GM23248 (cell line): ENCODE measurements at places on chromosomes 11 and 22. TPM values are rescaled to one million over a fixed set of nuclear protein-coding genes. Genes with fewer than 3 reads are reported as not detected.

GRCh38 chr11:26493616-26494015 lies 78.4 kb downstream of the MUC15 start:
- DNase-seq: no peak

- DNase-seq: peak; percentile 19
Observed at GRCh38 chr11:1744137-1744886, 6.1 kb downstream of the IFITM10 start.

LYVE1 gene
- total RNA-seq: not detected in 2 replicates

DNA sequence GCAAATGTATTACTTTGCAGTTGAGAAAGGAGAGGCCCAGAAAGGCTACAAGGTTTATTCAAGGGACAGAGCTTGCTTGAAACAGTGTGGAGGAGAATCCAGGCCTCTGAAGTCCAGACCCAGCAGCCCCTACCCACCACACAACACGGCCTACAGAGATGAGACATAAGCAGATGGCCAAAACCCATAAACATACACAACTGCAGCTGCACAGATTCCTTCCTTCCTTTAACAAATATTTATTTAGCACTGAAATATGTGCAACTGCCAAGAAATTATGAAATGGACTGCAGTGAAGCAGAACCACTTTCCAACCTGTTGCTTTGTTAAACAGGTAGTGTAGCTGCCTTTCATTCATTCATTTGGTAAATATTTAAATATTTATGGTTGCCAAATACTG lies 122.3 kb downstream of the SPATA19 start:
- DNase-seq: no peak

- no peak for DNase-seq
Observed at GRCh38 chr22:48889887-48890692, 937.6 kb downstream of the BRD1 start.

GRCh38 chr11:26985943-26986342 lies 8.0 kb upstream of the FIBIN start:
- peak; percentile 89 for DNase-seq

DNA sequence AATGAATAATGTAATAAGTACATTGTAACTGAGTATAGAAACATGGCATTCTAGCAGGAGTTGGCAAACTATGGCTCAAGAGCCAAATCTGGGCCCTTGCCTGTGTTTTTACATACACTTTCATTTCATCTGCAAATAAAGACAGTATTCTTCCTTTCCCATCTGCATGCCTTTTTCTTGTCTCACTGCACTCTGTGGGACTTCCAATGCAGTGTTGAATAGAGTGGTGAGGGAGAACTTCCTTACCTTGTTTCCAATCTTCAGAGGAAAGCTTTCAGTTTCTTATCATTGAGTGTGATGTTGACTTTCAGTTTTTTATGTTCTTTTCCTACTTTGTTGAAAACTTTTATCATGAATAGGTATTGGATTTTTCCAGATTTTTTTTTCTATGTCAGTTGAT lies 82.1 kb downstream of the USP47 start:
- peak; percentile 9 for DNase-seq
